ENCODE measurements at places on chromosomes 12 and 14. TPM values are rescaled to one million over a fixed set of nuclear protein-coding genes. Genes with fewer than 3 reads are reported as not detected.

DNA sequence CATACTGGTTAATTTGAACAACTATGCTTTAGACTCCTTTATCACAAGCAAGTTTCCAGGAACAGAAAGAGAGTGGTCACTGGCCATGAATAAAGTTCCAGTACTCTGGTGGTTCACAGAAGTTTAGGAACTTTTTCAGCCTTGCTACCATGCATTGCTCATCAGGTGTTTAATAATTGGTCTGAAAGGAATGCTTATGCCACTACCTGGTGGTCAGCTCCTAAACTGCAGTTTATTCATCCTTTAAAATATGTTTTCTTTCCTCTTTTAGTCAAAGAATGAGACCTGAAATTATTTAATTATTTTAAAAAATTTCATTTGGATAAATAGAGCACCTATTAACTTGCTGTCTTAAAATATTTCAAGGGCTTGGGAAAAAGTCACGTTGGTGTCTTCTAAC lies 260.1 kb upstream of the OR4E1 start:
- no peak for DNase-seq

The SLC38A4 gene
- total RNA-seq: 2.3 TPM

DNA sequence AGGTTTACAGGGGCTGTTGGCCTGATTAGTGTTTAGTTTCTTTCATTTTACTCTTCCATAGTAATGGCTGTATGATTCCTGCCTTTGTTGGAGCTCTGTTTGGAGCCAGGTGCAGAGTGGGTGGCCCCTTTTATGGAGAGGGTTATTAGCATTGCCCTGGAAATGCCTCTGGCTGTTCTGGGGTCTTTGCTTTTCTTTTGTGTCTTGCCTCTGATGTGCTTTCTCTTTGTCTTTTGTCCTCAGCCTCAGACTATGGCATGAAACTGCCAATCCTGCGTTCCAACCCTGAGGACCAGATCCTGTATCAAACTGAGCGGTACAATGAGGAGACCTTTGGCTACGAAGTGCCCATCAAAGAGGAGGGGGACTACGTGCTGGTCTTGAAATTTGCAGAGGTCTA lies 6.9 kb downstream of the MLEC start:
- DNase-seq: no peak

The PSMB5 gene
- total RNA-seq: 167 TPM

DNA sequence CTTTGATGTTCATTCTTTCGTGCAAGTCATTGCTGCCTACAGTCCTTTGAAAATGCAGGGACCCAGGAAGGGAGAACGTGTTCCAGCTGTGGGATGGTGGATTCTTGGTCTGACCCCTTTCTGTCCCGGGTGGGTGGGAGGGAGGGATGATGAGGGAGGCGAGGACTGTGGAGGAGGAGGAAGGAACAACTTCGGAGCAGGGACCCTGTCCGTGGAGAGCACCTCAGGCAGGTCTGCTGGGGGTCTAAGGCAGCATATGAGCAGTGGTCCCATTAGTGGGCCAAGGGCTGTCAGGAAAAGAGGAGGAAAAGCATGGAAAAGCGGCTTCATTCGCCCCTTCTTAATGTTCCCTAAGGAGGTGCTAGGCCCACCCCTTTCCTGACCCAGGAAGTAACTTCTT lies 36.0 kb downstream of the CACNA2D4 start:
- DNase-seq: no peak

The NOS1 gene
- 15.4 TPM for total RNA-seq
